Stimulated activated CD8-positive, alpha-beta memory T cell treated with anti-CD3 and anti-CD28 coated beads, Interleukin-15, amount 100 ng/mL, for 1 hour (primary cell): ENCODE measurements at places on chromosomes 11 and 22.
A peak's percentile ranks its signal among the peaks of the same experiment; 100 is the strongest.

- DNase-seq = no peak
Measured at GRCh38 chr22:23401910-23402274, 178.2 kb downstream of the IGLL1 start.

DNA sequence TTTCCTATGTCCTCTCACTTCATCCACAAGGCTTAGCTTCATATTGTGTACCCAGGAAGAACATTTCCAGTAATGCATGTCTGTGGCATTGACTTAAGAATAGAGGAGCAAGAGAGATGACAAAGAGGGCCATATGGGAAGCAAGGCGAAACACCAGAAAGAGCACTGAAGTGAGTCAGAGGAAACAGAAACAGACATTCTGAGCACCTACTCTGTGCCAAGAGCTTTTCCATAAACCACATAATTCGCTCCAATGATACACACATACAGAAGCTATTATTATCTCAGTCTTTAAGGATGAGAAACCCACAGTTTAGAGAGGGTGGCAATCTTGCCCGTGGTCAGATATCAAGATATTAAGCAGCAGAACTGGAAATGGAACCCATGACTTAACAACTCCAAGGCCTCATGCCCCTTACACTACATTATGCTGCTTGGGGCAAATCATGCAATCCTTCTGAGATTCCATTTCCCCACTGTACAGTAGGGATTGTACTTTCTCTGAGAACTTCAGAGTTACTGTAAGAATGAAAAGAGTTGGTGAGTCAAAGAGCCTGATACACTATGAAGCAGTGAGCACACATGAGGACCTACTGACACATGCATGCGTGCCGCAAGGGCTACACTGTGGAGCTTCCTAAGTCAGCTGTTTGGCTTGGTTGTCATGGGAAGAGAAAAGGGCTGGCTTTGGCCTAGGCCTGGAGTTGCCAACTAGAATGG, 126.6 kb downstream of the KCNC1 start:
- DNase-seq = no peak

- DNase-seq = no peak
Measured at GRCh38 chr11:84691830-84692229, 935.3 kb downstream of the DLG2 start.

DNA sequence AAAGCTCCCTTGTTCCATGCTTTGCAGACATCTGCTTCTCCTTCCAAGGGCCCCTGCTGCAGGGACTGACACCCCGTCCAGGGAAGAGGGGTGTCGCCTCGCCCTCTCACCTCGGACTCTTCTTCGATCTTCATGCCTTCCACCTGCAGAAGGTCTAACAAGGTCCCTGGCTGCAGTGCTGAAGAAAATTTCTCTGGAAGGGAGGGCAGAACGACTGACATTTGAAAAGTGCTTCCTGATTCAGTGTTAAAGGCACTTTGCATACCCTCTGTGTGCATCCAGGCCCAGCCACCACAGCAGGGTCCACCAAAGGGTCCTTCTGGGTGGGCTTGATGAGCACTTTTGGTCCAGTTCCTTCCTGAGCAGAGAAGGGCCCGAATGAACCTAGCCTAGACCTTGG, 28.1 kb downstream of the VPS37C start:
- DNase-seq = no peak

DNA sequence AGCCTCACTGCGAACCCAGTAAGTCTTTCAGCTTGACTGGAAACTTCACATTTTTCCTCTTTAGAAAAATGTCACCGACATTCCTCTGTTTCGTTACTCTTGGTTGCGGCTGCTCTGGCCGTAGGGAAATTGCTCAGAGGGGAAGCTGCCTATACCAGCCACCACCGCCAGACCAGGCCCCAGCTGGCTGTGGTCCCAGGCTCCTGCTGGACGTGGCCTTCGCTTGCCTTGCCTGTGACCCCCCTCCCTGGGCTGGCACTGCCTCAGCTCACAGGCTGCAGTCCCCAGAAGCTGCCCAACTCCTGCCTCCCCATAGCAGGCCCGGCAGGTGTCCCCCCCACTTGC, 197.8 kb downstream of the MN1 start:
- no peak for DNase-seq

DNA sequence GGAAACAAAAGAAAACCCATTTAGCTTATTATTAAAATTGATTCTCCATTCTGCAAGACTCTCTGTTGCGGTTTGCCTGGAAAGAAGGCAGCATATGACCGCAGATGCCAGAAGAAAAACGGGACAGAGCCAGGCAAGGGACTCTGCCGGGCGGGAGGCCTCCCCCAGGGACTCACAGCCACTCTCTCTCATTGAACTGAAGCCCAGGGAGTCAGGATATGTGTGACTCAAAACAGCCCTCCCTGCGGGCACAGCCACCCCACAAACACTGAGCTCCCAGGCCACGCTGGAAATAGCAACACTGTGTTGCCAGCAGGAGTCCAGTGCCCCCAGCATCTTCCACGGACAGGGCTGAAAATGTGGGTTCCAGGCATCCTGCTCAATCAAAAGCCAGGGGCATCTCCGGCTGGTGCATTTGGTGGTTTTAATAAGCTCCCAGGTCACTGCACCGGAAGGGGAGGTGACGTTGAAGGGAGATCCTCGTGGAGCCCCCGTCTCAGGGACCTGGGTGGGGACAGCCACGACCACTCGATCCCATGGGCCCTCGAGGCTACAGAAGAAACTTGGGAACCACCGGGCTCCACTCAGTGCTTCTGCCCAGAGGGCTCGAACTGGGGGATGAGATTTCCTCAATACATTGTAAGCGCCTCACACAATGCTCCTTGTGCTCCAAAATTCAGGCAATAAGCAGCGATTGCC, 624.5 kb downstream of the TBC1D22A start:
- DNase-seq = no peak

GRCh38 chr11:75667255-75667830, 1.5 kb downstream of the MAP6 start:
- DNase-seq = no peak

GRCh38 chr22:46180370-46181137, 30.2 kb downstream of the PPARA start:
- no peak for DNase-seq

DNA sequence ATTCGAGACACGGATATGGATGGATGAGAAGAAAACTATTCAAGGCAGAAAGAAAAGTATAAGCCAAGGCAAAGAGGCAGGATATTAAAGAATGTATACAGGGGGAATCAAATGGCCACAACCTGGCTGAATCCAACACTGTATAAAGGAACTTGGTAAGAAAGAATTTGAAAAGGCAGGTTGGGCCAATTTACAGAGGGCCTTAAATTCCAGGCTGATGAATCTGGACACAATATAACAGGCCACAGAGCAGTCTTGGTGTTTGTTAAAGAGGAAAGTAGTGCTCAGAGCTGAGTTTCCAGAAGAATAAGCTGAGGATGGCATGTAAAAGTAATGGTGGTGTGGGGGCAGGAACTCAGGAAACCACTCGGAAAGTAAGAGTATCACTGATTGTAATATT, 72.3 kb upstream of the POU2AF2 start:
- no peak for DNase-seq

DNA sequence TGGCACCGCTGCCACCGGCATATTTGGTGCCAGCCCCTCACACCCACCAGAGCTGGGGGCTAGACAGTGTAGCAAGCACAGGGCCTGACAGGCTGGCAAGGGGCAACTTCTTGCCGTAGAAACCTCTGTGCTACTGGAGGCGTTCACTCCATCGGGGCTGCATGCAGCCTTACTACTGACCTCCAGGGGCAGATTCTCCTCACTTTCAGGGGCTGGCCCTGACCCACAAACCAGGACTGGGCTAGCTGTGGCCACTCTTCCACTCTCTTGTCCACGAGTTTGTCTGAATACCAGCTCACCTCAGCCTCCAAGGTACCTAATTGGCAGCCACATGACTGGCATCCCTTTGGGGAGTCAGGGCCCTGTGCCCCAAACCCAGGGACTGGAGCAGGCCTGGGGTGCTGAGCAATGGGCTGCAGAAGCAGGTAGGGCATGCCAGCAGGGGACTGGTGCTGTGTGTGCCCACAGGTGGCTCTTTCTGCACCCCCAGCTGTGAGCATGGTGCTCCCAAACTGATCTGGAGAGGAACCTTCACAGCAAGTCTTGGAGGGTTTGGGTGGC, 2.1 kb upstream of the LMO1 start:
- no peak for DNase-seq

DNA sequence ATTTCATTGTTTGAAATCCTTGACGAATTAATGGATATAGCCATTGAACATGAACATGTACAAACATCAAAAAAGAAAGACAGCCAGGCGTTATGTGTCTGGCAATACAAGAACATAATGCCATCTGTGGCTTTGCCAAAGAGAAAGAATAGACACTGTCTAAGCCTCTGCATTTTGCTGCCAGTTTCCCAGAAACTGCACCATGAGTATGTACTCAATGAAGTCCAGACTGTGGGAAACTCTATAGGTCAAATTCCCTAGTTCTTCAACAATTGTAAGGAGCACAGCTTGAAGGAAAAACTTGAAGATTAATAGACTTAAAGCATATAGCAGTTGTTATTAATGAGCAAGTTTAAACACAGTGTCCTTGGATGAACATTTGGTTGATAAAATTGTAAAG, 71.3 kb downstream of the BBOX1 start:
- DNase-seq = no peak

- no peak for DNase-seq
Measured at GRCh38 chr11:63880403-63880790, 36.6 kb downstream of the RCOR2 start.

DNA sequence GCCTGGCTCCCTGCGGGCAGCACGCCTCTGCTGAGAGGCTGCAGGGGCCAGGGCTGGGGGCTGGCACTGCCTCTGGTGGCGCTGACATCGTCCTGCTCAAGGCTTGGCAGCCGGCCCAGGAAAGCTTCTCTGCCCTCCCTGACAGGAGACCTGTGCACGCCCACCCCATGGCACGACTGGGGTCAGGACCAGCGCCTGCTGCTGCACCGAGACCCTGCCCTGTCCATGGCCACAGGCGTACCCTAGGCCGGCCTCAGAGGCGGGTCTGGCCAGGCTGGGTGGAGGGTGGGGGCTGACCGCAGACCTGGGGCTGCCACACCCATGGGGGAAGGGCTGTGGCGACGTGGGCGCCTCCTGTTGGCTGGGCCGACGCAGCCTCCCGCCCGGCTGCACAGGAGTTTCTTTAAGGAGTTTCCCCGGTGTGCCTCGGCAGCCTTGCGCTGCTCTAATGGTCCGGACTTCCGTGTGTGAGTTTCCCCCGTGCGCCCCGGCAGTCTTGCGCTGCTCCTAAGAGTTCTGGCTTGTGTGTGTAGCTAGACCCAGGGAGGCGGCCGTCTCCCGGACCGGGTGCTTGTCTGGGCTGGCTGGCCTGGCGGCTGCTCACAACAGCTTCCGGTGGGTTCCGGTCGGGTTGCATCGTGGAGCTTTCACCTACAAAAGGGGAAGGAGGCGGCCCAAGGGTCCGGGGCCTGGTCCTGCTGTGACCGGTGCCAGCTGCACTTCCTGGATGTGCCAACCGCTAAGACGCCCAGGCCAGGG, 4.6 kb downstream of the TRABD start:
- peak; percentile 47 for DNase-seq

DNA sequence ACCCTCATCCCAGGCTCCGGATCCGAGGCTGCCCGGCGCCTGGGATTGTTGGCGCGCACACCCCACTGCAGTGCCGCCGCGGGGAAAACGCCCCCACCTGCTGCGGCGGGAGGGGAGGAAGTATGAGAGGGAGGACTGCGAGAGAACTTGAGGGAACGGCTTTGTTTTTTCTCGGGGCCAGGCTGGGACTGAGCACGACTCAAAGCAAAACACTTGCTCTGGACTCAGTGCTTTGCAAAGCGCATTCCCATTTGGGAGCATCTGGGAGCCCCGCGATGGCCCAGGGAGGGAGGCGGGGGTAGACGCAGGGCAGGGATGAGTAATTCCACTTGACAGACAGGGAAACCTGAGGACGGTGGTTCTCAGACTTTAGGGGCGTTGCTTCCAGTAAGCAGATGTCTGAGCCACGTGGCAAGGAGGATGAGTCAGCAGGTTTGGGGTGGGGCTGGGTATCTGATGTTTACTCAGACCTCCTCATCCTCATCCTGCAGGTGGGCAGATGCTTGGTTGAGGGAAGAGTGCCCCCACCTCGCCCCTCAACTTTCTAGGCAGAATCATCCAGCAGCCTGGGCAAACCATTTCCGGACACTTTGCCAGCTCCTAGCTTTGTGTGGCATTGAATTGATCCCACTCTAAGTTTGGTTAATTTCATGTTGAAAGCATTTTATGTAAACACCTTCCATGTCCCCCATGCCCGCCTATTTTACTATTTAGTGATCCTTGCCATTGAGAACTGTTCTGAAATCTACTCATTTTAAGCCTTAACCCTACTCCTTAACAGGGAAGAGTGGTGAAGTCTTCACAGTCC, 1.5 kb downstream of the MIAT start:
- peak; percentile 62 for DNase-seq

- no peak for DNase-seq
Measured at GRCh38 chr11:11931461-11932055, 76.9 kb downstream of the DKK3 start.

- peak; percentile 20 for DNase-seq
Measured at GRCh38 chr11:44596525-44597276, 31.2 kb downstream of the CD82 start.

DNA sequence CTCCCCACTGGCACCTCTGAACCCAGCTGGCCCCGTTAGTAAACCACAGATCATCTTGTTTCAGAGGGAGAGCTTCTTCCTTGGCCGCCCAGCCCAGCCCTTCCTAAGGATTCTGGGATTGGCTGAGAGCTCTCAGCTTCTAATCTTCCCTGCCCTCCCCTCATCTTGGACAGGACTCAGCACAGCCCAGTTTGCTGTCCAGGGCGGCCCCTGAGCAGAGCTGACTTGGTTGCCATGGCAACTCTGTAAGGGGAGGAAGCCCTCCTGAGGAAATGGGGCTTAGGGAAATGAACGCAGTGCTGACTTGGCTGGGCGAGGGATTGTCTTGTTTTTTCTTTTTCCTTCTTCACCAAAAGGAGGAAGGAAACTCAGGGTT, 4.6 kb downstream of the APOL4 start:
- DNase-seq = no peak

DNA sequence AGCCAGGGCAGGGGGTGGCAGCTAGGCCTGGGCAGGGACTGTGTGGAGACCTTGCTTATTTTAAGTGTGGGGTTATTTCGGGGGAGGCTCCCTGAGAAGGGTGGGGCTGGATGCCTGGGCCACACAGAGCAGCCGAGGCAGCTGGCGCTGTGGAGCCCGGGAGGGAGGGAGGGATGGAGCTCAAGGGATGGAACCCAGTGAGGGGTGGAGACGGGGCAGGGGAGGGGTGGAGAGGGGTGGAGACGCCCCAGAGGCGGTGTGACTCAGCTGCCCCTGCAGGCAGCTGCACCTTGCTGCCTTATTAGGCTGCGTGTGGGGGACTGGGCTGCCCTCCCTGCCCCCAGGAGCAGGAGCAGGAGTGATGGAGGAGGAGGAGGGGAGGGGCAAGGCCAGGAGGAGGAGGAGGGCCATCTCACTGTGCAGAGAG, 9.8 kb upstream of the TSSC4 start:
- no peak for DNase-seq
